NCI-H748 treated with DMSO at 0.1 percent for 48 hours (cell line): ENCODE measurements at places on chromosomes 1 and 21.

- DNase-seq: peak; percentile 73
These were observed 21.8 kb downstream of the SLC27A3 start for GRCh38 chr1:153796786-153797659.

GRCh38 chr1:18705811-18706210 lies 75.2 kb downstream of the PAX7 start:
- no peak for DNase-seq

- no peak for DNase-seq
These were observed 1.1 kb upstream of the PLCH2 start for GRCh38 chr1:2474933-2475371.

- no peak for DNase-seq
These were observed 70.6 kb upstream of the GCLM start for GRCh38 chr1:93979718-93980319.

- DNase-seq: no peak
These were observed 160.8 kb upstream of the SAMSN1 start for GRCh38 chr21:14706712-14707510.

GRCh38 chr1:238898856-238899255 lies 487.5 kb upstream of the CHRM3 start:
- DNase-seq: no peak

DNA sequence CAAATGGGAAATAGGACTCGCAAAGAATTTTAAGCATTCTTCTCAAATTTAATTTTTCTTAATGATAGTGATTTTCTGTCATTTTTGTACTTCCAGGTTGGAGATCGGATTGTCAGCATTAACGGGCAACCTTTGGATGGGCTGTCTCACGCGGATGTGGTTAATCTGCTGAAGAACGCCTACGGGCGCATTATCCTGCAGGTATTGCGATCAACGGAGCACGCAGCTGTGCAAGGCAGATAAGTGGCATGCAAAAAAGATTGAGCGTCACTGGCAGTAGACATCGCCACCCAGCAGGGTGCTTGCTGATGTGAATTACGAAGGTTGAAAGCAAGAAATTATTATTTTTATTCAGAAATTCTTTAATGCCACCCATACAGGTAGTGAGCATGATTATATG lies 65.9 kb upstream of the L1TD1 start:
- no peak for DNase-seq

GRCh38 chr1:201310986-201311355 lies 27.7 kb downstream of the PKP1 start:
- peak; percentile 41 for DNase-seq

DNA sequence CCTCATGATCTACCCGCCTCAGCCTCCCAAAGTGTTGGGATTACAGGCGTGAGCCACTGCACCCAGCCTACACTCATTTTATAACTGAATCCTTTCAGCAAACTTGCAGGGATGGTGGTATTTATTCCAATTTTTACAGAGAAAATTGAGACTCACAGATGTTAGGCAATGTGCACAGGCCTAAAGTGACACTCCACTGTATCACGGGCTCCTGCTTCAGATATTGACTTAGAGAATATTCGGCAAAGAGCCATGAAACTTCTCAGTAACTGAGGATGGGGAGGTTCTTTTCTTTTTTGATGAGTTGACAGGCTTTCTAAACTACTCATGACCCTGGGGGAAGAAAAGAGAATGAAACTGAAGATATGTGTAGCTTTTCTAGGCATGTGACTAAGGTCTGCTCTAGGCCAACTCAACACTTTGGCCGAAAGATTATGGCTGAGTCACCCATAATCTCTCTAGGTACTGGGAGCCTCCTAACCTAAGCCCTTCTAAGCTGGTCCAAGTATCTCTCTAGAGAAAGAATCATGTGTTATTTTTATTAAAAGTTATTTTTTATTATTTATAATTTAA lies 19.9 kb upstream of the PTCH2 start:
- DNase-seq: no peak

GRCh38 chr1:162204129-162204822 lies 134.8 kb downstream of the NOS1AP start:
- no peak for DNase-seq
